ENCODE measurements at places on chromosomes 12 and 14. TPM values are rescaled to one million over a fixed set of nuclear protein-coding genes. Genes with fewer than 3 reads are reported as not detected.

The TCL1A gene
- total RNA-seq = 61.8 TPM

The CISTR gene
- not detected for total RNA-seq

DNA sequence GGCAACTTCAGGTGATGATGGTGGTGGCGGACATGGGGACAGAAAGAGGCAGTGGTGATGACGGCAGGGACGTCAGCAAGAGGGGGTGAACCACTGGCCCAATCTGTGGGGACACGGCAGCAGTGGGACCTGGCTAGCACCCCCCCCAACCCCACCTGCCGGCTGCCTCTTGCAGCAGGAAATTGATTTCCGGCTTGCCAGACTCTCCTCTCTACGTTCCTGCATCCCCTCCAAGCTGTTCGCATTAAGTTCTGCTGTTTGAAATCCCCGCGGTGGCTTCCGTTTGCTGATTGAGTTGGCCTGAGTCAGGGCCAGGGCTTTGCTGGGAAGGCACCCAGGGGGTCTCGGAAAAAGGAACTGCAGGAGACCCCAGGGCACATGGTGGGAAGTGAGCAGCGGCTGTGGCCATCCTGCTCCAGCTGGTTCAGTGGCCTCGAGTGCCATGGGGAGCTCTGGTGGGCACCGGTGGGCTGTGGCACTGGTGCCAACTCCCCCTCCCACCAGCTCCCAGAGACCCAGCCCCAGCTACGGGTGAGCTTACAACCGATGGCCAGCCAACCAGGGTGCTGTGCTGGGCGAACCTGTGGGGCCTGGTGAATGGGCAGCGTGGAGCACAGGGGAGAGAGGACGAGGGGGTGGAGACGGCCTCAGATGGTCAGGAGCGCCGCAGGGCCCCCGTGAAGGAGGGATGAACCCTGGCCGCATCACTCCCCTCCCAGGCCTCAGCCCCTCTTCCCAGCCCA lies 14.6 kb upstream of the NUDT14 start:
- H3K27ac ChIP-seq = no peak overlapping the region
- no peaks in the 10 kb centered on the region for H3K36me3 ChIP-seq
- no peaks in the 10 kb centered on the region for H3K27me3 ChIP-seq
- no peak for DNase-seq

GRCh38 chr14:59150990-59151389 lies 37.5 kb upstream of the DAAM1 start:
- no peak overlapping the region for H3K4me3 ChIP-seq
- no peak for DNase-seq
- H3K27ac ChIP-seq = no peak overlapping the region
- H3K36me3 ChIP-seq = no peaks in the 10 kb centered on the region

GRCh38 chr14:95040708-95041476 lies 116.4 kb downstream of the DICER1 start:
- no peak overlapping the region for H3K27ac ChIP-seq
- H3K27me3 ChIP-seq = peaks cover 39% of the 10 kb centered on the region
- H3K4me3 ChIP-seq = no peak overlapping the region
- no peaks in the 10 kb centered on the region for H3K4me1 ChIP-seq
- DNase-seq = peak; percentile 32
- H3K36me3 ChIP-seq = no peaks in the 10 kb centered on the region

DNA sequence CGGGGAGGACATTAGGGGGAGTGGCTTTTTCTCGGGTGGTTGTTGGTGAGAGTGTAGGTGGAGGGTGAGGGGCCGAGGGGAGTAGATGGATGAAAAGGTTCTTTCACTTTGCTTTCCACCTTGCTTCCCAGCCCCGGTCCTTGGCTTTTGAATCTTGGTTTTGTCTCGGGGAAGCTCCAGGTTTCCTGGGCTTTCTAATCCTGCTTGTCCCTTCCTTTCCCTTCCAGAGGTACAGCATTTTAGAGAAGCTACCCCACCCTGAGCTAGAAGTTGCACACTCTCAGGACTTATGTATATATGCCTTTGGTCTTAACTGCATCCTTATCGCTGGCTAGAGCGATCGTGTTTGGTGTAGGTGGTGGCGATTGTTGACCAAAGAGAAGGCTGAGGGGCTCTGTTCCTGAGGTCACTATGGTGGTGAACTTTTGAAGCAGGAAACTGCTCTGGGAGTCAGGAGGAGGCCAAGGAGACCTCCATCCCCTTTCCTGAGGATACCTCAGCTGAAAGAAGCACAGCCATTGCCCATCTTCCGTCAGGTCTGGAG lies 862 bp downstream of the PIP4K2C start:
- H3K4me3 ChIP-seq = peak overlapping the region; percentile 92
- peaks cover 28% of the 10 kb centered on the region for H3K4me1 ChIP-seq
- H3K36me3 ChIP-seq = no peaks in the 10 kb centered on the region
- peak overlapping the region; percentile 77 for H3K27ac ChIP-seq

DNA sequence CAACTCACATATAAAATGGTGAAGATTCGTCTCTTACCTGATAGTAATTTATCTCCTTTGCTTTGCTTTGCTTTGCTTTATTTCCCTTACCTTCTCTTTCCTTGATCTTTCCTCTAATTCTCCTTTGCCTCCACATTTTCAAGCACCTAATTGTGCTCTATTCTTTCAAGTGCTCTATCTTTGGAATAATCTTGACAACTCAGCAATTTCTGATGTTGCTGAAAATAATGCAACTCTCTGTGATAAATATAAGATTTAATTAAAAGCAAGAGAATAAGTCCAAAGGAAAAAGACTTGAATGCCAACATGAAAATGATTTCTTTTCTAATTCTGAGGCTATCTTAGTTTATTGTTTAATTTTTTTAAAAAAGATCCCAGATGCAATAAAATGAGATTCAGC lies 139.5 kb upstream of the SYT1 start:
- H3K4me3 ChIP-seq = no peak overlapping the region
- H3K4me1 ChIP-seq = no peaks in the 10 kb centered on the region
- H3K27ac ChIP-seq = no peak overlapping the region
- H3K36me3 ChIP-seq = no peaks in the 10 kb centered on the region
- no peaks in the 10 kb centered on the region for H3K27me3 ChIP-seq
- no peak for DNase-seq

GRCh38 chr14:75711105-75711795 lies 50.2 kb downstream of the TTLL5 start:
- no peaks in the 10 kb centered on the region for H3K27me3 ChIP-seq
- no peak overlapping the region for H3K4me3 ChIP-seq
- DNase-seq = no peak
- H3K4me1 ChIP-seq = no peaks in the 10 kb centered on the region
